A375 (cell line): ENCODE measurements at places on chromosomes 2 and 18. TPM values are rescaled to one million over a fixed set of nuclear protein-coding genes. Genes with fewer than 3 reads are reported as not detected.

The QPCT gene
- 5.9 and 7.7 TPM in 2 replicates for total RNA-seq

The ALK gene
- total RNA-seq = 0.32 and 0.34 TPM in 2 replicates

The C2orf78 gene
- total RNA-seq = not detected in 2 replicates

The ILKAP gene
- total RNA-seq = 18.1 and 18.4 TPM in 2 replicates

The RAD51AP2 gene
- 0.08 and 0.11 TPM in 2 replicates for total RNA-seq

The TMEM198 gene
- 4.2 and 4.3 TPM in 2 replicates for total RNA-seq
